Left ventricle myocardium inferior (tissue), 1 donor: ENCODE measurements at places on chromosomes 2 and 18.

DNA sequence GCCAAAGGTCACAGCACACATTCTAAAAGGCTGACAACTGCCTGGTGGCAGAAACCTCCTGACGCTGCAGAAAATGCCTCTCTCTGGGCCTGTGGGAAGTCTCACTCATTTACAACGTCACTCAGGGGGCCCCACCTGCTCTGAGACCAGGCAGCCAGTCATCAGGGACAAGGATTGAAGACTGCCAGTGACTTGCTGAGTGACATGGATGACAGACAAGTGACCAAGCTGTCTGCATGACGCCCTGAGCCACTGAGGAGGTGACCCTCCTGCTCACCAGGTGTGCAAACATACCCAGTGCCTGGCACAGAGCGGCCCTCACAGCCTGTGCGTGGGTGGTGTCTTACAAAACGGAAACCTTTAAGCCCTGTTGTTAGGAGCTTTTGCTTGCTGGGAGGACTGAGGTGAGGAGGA lies 392.4 kb downstream of the TNS1 start:
- DNase-seq = no peak
- H3K36me3 ChIP-seq = no peaks in the 10 kb centered on the region
- no peak overlapping the region for H3K4me3 ChIP-seq
- H3K27ac ChIP-seq = no peak overlapping the region
- peaks cover 8% of the 10 kb centered on the region for H3K4me1 ChIP-seq
- H3K27me3 ChIP-seq = no peaks in the 10 kb centered on the region

- H3K27me3 ChIP-seq = no peaks in the 10 kb centered on the region
- H3K4me3 ChIP-seq = no peak overlapping the region
- no peak for DNase-seq
- no peaks in the 10 kb centered on the region for H3K4me1 ChIP-seq
Observed at GRCh38 chr2:106869512-106870275, 16.3 kb downstream of the ST6GAL2 start.

- H3K36me3 ChIP-seq = no peaks in the 10 kb centered on the region
- no peak overlapping the region for H3K4me3 ChIP-seq
- peak overlapping the region; percentile 50 for H3K27ac ChIP-seq
- no peaks in the 10 kb centered on the region for H3K27me3 ChIP-seq
Observed at GRCh38 chr2:215870088-215870490, 143.3 kb downstream of the MREG start.

DNA sequence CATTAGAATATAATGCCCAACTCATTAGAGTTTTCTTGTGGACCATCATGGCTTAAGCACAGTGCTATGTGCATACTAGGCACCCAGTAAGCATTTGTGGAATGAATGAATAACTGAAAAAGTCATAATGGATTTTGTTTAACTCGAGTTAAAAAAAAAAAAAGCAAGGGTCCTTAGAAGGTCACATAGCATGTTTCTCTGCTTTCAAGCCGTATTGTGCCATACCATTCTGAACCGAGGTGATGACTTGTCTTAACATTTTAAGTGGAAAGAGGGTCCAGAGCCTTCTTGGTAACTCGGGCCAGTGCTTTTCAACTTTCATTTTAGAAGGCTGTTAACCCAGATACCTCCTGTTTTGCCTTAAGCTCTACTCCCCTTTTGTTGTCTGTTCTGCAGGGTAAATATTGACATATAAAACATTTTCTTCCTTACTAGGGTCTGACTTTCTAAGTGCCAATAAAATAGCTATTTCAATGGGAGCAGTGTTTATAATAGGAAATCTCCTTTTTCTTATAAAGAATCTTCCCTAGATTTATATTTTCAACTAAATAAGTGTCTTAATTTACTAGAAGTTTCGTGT lies 787 bp upstream of the ADGRF3 start:
- no peaks in the 10 kb centered on the region for H3K27me3 ChIP-seq
- no peak for DNase-seq
- H3K4me3 ChIP-seq = peak overlapping the region; percentile 89
- peak overlapping the region; percentile 95 for H3K27ac ChIP-seq
- H3K4me1 ChIP-seq = peaks cover 42% of the 10 kb centered on the region

GRCh38 chr2:45707006-45707405 lies 55.5 kb downstream of the PRKCE start:
- H3K4me1 ChIP-seq = peaks cover 50% of the 10 kb centered on the region
- H3K4me3 ChIP-seq = no peak overlapping the region
- no peaks in the 10 kb centered on the region for H3K27me3 ChIP-seq
- no peak for DNase-seq
- H3K36me3 ChIP-seq = peaks cover 8% of the 10 kb centered on the region

- H3K4me1 ChIP-seq = peaks cover 69% of the 10 kb centered on the region
- peak overlapping the region; percentile 93 for H3K27ac ChIP-seq
- DNase-seq = peak; percentile 66
- no peak overlapping the region for H3K4me3 ChIP-seq
- H3K36me3 ChIP-seq = no peaks in the 10 kb centered on the region
Observed at GRCh38 chr2:27074738-27075565, 3.5 kb upstream of the EMILIN1 start.

DNA sequence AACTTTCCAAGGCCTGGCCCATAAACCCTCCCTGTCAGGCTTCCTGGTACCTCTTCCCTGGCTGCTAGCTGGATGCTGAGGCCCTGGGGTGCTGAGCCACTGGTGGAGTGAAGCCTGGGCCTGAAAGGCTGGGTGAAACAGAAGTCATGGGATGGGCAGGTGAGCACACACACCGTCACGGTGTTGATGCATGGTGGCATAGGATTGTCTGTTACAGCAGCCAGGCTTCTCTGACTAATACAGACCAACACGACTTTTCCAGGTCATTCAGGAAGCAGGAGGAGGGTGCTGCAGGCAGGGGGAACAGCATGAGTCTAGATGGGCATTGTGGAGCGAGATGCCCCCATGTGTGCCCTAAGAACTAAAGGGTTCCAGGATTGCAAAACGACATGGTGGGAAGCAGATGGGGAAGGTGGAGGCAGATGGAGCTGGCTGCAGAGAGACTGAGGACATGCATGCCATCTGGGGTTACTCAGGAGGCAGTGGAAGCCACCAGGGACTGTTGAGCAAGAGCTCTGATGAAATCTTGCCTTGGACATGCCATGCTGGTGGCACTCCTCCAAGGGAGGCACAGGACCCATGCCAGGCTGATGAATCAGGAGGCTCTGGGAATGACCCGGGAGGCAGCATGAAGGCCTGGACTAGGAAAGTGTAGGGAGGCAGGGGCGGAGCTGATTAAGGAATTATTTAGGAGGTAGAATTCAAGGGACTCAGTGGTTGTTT lies 480.9 kb downstream of the TSN start:
- no peak overlapping the region for H3K27ac ChIP-seq
- H3K4me1 ChIP-seq = no peaks in the 10 kb centered on the region
- peaks cover 25% of the 10 kb centered on the region for H3K27me3 ChIP-seq

DNA sequence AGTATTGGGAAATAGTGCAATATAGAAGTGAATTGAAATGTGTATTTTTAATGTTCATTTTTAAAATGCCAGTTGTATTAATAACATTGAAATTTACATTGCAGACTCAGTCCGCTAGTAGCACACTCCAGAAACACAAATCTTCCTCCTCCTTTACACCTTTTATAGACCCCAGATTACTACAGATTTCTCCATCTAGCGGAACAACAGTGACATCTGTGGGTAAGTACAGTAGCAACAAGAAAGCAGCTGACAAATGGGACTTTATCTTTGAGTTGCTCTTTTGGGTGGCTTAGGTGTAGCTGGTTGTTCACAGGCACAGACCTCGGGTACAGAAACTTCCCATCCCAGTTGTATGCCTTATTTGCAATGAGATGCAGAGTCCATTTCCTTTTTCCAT lies 118.2 kb upstream of the IL1R2 start:
- DNase-seq = no peak
- no peak overlapping the region for H3K27ac ChIP-seq
- H3K27me3 ChIP-seq = no peaks in the 10 kb centered on the region
- H3K4me3 ChIP-seq = no peak overlapping the region

DNA sequence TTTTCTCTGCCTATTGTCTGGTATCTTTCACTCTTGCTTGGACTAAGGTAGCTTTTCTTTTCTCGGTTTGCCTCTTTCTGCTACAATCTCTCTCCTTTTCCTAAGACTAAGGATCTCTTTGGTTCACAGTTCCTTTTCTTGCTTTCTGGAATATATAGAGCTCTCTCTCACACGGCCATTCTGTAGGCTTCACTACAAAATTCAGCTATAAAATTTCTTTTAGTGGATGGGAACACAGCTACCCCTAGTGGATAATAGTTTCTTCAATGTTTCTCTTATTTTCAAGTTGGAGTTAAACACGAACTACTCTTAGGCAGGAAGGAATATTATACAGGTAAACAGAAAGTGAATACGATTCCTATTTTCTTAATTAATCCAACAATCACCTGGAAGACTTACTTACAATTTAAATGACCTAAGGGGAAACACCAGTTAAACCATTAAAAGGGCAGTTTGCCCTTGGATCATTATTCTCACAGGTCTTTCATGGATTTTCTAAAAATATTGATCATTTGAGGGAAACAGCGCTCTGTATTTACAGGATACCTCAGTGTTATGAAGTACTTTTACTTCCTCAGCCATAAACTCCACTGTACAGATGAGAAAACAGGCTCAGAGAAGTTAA lies 140.5 kb downstream of the LRP2 start:
- no peaks in the 10 kb centered on the region for H3K27me3 ChIP-seq
- H3K27ac ChIP-seq = no peak overlapping the region
- H3K36me3 ChIP-seq = no peaks in the 10 kb centered on the region
- no peaks in the 10 kb centered on the region for H3K4me1 ChIP-seq
- H3K4me3 ChIP-seq = no peak overlapping the region
- no peak for DNase-seq

GRCh38 chr18:34543945-34544344 lies 166.2 kb upstream of the DTNA start:
- no peaks in the 10 kb centered on the region for H3K27me3 ChIP-seq
- H3K36me3 ChIP-seq = no peaks in the 10 kb centered on the region
- H3K4me1 ChIP-seq = peaks cover 13% of the 10 kb centered on the region
- H3K27ac ChIP-seq = no peak overlapping the region

- H3K27me3 ChIP-seq = no peaks in the 10 kb centered on the region
- no peak overlapping the region for H3K27ac ChIP-seq
- H3K4me3 ChIP-seq = no peak overlapping the region
Observed at GRCh38 chr2:144290276-144290675, 229.6 kb downstream of the ZEB2 start.

DNA sequence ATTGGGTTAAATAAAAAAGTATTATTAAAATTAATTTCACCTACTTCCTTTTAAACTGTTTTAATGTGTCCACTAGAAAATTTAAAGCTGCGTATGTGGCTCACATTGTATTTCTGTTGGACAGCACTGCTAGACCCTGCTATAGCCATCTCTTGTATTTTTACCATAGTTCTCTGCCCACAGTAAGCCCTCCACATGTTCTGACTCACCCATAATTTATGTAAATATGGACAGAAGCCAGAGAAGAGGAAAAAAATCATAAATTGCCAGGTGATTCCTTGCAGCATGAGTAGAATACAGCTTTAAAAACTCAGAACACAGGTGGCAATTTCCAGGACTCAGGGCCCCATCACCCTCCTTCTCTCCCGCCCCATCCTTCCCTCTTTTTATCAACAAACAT lies 142.4 kb upstream of the MEX3C start:
- H3K27me3 ChIP-seq = no peaks in the 10 kb centered on the region
- no peak for DNase-seq
- H3K27ac ChIP-seq = no peak overlapping the region
- no peaks in the 10 kb centered on the region for H3K36me3 ChIP-seq
- H3K4me1 ChIP-seq = no peaks in the 10 kb centered on the region

GRCh38 chr2:38945372-38945771 lies 55.7 kb downstream of the ARHGEF33 start:
- H3K4me3 ChIP-seq = no peak overlapping the region
- H3K36me3 ChIP-seq = no peaks in the 10 kb centered on the region
- H3K27me3 ChIP-seq = no peaks in the 10 kb centered on the region
- DNase-seq = no peak
- no peaks in the 10 kb centered on the region for H3K4me1 ChIP-seq

DNA sequence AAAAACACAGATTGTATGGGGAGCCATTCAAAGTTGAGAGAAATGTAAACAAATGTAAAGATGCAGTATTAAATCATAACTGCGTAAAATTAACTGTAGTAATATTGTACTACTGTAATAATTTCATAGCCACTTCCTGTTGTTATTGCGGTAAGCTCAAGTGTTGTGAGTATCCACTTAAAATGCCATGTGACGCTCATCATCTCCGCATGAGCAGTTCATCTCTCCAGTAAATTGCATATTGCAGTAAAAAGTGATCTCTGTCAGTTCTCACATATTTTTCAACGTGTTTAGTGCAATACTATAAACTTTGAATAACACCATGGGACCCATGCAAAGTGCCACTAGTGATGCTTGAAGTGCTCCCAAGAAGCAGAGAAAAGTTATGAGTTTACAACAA lies 41.8 kb upstream of the SP3 start:
- no peak for DNase-seq
- no peaks in the 10 kb centered on the region for H3K36me3 ChIP-seq
- H3K4me3 ChIP-seq = no peak overlapping the region
- peaks cover 28% of the 10 kb centered on the region for H3K4me1 ChIP-seq
- H3K27me3 ChIP-seq = no peaks in the 10 kb centered on the region
- H3K27ac ChIP-seq = no peak overlapping the region
